AG09309 (cell line): ENCODE measurements at places on chromosomes 3 and 15.

GRCh38 chr3:11794927-11795326 lies 51.8 kb downstream of the TAMM41 start:
- no peak for DNase-seq

DNA sequence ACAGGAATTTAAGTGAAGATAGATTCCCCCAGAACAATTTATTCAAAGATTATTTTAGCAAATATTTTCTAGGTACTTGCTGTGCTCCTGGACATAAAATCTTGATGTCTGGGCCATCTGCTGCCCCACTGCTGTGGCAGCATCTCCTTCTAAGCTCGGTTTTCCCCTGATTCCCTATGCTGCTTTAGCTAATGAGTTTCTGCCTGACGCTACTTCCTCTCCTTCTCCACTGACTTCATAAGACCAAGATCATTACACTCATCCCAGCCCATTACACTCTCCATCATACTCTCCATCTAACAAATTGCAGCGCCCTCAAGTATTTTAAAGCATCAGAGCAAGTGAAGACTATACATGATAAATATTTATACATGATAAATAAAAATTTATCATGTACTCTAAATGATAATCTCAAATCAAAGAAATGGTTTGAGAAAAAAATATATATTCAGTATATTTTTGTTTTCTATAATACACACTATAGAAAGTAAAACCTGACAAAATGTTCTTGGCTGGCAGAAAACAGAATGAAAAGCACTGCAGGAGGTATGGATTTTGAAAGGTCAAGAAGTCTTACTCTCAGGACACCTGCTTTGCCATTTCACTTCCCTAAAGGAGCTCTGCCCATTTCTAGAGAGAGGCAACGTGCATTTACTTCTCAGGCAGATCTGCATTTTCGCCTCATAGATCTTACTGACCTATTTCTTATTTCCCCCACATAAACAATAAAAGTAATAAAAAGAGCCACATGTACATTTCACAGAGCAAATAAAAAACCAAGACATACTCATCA lies 232.0 kb downstream of the KCNMB2 start:
- no peak for DNase-seq

GRCh38 chr15:68592054-68592453 lies 13.3 kb downstream of the CORO2B start:
- no peak for DNase-seq

DNA sequence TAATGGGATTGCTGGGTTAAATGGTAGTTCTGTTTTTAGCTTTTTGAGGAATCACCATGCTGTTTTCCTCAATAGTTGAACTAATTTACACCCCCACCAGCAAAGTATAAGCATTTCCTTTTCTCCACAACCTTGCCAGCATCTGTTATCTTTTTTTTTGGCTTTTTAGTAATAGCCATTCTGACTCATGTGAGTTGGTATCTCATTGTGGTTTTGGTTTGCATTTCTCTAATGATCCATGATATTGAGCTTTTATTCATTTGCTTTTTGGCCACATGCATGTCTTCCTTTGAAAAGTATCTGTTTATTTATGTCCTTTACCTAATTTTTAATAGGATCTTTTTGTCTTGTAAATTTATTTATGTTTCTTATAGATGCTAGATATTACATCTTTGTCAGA lies 288.2 kb downstream of the EPHA6 start:
- DNase-seq, result no peak

- DNase-seq, result no peak
These were observed 407.2 kb upstream of the LMCD1 start for GRCh38 chr3:8094415-8094814.

DNA sequence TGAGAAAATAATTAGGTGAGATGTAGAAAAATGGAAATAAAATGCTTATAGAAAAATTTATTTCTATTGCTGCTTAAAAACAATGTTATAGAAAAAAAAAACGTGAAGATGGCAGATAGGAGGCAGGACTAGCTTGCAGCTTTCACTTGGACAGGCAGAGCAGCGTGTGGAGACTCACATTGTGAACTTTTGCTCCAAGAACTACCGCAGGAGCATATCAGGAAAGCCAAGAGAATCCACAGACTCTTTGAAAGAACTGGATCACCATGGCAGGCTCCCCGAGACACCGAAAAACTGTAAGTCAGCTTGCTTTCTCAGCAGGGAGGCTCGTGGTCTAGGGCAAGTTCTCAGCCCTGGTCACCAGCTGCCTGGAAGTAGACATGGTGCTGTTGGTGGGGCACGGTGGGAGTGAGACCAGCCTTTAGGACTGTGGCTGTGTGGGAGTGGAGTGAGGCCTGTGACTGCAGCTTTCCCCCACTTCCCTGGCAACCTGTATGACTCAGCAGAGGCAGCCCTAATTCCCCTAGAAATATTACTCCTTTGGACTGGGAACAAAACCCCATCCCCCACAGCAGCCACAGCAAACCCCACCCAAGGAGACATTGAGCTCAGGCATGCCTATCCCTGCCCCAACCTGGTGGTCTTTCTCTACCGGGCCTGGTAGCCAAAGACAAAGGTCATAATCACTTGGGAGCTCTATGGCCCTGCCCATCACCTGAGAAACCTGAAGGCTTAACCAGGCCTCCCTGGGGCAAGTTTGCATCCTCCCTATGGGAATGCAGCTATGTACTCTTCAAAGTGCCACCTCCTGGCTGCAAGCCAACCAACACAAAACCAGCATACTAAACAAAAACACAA lies 22.8 kb downstream of the STRIT1 start:
- DNase-seq, result no peak

DNA sequence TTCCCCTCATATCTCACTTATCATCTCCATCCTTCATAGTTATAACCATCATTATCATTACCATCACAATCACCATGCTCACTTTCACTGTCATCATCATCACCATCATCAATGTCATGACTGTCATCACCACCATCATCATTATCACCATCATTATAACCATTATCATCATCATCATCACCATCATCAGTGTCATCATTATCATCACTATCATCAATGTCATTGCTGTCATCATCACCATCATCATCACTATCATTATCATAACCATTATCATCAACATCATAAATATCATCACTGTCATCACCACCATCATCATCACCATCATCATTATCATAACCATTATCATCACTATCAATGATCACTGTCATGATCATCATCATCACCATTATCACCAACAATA lies 44.1 kb downstream of the SSUH2 start:
- no peak for DNase-seq

DNA sequence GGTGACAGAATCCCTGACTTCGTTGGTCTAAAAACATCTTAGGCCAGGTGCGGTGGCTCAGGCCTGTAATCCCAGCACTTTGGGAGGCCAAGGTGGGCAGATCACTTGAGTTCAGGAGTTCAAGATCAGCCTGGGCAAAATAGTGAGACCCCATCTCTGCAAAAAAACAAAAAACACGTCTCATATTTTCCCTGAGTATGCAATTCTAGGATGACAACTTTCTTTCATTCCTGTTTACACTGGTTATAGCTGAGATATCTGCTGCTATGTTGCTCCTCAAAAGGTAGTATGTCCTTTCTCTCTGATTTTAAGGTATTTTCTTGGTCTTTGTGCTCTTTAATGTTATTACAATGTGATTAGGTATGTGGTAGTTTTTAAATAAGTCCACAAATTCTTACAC lies 39.3 kb downstream of the PTH1R start:
- DNase-seq, result no peak

GRCh38 chr15:42845581-42845980 lies 75.0 kb downstream of the TTBK2 start:
- no peak for DNase-seq

DNA sequence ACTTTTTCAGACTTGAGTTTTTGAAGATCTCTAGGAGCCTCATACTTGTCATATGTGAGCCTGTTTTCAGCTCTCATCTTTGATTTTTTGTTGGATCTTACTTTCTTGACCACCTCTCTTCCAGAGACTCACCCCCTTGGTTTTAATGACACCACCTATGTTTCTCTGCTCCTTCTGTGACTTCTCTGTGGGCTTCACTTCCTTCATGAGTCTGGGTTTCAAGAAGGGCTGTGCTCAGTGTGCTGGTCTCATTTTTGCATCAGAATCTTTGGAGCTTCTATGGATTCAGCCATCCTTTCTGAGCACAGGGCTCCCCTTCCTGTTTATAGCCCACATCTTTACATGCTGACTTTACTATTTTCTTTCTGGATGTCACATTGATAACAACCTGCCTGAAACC lies 17.7 kb downstream of the PPM1L start:
- no peak for DNase-seq

DNA sequence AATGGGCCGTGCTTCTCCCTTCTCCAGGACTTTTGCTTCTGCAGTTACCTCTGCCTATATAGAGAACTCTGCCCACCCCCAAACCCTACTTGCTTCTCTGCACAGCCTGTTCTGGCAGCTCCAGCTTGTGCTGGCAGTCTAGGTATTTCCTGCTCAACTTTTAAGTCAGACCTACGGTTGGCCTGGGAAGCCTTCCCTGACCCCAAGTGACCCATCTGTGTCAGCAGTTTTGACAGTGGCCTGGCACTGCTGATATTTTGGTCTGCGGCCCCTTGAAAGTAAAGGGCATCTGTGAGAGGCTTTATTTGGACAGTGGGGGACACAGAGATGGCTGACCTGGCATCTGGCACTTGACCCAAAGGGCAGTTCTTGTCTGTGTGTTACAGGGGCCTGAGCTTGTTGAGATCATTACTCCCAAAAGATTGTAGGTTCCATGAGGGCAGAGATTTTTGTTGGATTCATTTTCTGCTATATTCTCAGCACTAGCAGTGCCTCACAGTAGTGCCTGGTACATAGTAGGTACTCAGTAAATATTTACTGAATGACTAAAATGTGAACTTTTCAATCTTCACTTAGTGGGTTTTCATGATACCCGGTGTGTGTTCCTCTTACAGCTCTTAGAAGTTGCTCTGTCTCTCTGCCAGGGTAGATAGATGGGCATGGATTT lies 55.2 kb upstream of the TRAK1 start:
- no peak for DNase-seq

DNA sequence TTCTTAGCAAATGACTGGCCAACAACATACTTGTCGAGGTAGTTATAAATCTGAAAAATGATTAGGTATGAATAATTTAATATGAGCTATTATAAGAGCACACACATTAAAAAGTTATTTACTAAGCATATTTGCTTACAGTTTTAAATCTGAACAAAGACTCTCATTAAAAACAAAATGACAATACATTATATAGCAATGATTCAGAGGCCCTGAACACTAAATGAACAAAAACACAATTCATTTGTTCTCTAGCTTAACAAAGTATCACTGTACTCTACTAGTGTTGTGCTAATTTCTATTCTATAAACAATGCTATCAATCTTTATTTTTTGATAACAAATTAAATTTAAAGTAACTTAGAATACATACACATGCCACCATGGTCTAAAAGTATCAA lies 21.0 kb downstream of the CLPX start:
- DNase-seq, result no peak

- DNase-seq, result no peak
These were observed 179.1 kb upstream of the LPP start for GRCh38 chr3:187974871-187975271.

GRCh38 chr3:147838652-147839051 lies 429.5 kb downstream of the ZIC1 start:
- no peak for DNase-seq

DNA sequence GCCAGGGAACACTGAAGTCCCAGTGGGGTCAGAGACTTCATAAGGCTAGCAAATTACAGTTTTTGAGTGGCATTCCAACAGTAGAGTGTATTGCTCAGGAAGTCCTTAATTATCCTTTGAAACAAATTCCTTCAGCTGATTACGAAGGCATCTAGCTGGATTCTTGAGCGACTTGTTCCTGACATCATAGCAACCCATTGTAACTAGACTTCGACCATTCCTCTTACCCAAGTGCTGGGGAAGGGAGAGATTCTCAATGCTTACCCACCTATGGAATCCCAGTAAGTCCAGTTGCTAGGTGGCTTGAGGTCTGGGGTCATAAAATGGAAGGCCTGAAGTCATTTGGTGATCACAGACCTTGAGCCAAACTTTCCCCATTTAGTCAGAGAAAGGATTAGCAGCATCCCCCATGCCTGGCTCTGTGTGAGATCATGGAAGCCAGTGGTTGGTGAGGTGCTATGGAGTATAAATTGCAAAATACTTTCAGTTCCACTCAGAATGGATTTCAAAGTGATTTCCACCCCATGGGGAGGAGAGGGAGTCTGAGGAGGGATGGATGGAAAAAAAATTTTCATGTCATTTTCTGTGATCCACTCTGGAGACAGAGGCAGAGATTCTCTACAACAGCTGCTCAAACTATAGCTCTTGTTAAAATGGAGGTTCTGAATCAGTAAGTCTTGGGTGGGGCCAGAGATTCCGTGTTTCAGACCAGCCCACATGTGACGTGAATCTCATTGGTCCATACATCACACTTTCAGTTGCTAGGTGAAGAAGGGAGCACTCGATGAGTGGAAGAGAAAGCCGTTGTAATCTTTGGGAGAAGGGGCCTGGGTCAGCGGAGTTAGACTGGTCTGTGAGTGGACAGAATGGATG lies 45.7 kb downstream of the CD86 start:
- DNase-seq, result no peak
